Lung (tissue), 17 donors: ENCODE measurements at places on chromosomes 3 and 15.

GRCh38 chr3:130779486-130779885, 32.9 kb upstream of the PIK3R4 start:
- DNase-seq: no peak

- DNase-seq: no peak
Observed at GRCh38 chr3:52879090-52879489, 18.3 kb downstream of the STIMATE start.

GRCh38 chr15:100689131-100689899, 86.9 kb downstream of the ASB7 start:
- no peak for DNase-seq

- peak; percentile 64 for DNase-seq
Observed at GRCh38 chr15:77632534-77633133, at the start of gene LINGO1. Gene LINGO1, minus strand, starts transcription at chr15:77632912. Its CDS starts 597 bp downstream, at chr15:77632315.

- DNase-seq: no peak
Observed at GRCh38 chr15:64092075-64092820, 1.4 kb downstream of the CIAO2A start.

- no peak for DNase-seq
Observed at GRCh38 chr15:62781081-62781497, 261.5 kb upstream of the TPM1 start.

- DNase-seq: peak; percentile 67
Observed at GRCh38 chr3:73705792-73706191, 81.1 kb upstream of the PDZRN3 start.

DNA sequence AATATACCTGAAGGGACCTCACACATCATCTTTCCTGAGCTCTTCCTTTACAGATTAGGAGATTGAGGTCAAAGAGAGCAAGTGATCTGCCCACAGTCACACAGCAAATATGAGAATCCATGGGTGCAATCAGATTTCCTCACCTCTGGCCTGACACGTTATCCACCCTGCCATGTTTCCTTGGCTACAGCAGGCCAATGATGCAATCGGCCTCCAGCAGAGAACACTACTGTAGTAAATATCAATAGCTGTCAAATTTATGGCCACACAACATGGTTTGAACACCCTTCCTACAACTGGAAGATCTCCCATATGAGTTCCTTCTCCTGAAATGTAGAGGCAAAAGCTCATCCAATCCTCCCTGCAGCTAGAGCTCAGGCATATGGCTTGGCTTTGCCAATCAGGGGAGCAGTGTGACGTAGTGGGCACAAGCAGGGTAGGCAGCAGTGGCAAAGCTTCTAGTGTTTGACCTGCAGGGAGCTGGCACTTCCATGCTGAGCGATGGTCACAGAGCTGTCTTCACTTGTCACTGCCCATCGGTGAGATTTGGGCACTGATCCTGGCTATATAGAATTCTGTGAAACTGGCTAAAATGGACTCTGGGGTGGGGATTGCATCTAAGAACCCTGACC, 271.3 kb downstream of the TJP1 start:
- peak; percentile 42 for DNase-seq

GRCh38 chr3:195004512-195005250, 266.3 kb downstream of the XXYLT1 start:
- DNase-seq: no peak

- DNase-seq: no peak
Observed at GRCh38 chr3:106438887-106439286, 570.1 kb upstream of the CBLB start.

DNA sequence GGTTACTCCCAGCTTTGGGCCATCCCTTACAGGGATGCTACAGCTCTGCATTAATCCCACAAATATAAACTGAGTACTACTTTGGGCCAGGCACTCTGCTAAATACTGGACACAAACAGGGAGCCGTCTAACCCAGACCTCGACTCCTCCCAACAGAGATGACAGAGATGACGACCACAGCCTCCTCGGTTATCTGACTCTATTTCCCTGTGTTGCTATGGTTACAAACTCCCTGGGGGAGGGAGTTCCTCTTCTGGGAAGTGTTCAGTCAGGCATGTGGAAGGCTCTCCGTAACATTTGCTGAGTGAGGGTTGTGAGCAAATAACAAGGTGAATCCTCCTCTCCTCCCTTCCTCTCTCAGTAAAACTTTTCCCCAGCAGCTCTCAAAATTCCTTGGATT, 6.7 kb upstream of the CMTM7 start:
- DNase-seq: peak; percentile 47

GRCh38 chr3:62007036-62007435, 366.3 kb downstream of the FEZF2 start:
- DNase-seq: no peak

- peak; percentile 18 for DNase-seq
Observed at GRCh38 chr3:191627064-191627463, 166.1 kb downstream of the PYDC2 start.

DNA sequence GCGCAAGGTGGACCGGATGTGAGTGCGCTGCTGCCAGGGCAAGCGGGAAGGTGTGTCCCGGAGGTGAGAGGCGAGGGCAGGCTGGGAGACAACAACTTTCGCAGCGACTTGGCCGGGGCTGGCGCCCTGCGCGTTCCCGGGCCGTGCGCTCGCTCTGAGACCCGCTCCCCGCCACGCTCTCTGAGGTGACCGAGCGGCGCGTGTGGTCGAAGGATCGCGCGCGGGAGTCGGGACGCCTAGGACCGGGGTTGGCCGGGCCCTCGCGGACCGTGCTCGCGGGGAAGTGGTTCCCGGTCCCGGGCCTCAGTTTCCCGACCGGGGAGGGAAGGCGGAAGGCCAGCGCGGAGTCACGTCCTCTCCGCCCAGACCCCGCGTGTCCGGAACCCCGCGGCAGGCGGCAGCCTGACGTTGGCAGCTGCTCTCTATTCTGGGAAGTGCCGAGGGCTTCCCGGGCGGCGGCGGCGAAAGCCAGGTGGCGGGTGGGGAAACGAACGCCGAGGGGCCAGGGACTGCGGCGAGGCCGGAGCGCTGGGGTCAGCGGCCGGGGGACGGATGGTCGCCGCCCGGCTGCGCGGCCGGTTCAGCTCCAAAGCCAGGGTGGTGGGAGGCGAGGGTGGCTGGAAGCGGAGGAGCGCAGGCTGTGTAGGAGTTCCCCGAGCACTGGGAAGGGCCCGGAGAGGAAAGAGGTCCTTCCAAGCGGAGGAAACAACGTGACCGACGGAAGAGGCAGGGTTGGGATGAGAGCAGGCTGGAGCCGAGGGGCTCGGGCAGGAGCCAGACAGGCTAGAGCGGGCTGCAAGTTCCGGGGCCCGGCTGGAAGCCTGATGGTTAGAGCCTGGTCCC, 1.0 kb upstream of the IGF2BP2 start:
- DNase-seq: peak; percentile 78

GRCh38 chr3:138567403-138567802, 26.7 kb downstream of the CEP70 start:
- no peak for DNase-seq

- no peak for DNase-seq
Observed at GRCh38 chr3:119609301-119609700, 11.6 kb downstream of the PLA1A start.

GRCh38 chr3:148955544-148956346, 35.6 kb upstream of the GYG1 start:
- peak; percentile 71 for DNase-seq

DNA sequence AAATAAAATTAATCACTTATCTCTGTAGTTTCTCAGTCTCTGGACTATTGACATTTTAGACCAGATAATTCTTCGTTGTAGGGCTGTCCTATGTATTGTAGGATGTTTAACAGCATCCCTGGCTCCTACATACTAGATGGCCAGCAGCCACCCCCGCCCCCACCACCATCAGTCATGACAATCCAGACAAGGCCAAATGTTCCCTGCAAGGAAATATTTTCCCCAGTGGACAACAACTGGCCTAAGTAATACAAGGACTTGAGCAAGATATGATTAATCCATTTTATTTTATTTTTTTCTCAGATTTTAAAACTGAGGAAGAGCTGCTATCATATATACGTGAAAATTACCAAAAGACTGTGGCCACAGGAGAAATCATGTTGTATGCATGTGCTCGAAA, 23.8 kb downstream of the TICRR start:
- DNase-seq: no peak

DNA sequence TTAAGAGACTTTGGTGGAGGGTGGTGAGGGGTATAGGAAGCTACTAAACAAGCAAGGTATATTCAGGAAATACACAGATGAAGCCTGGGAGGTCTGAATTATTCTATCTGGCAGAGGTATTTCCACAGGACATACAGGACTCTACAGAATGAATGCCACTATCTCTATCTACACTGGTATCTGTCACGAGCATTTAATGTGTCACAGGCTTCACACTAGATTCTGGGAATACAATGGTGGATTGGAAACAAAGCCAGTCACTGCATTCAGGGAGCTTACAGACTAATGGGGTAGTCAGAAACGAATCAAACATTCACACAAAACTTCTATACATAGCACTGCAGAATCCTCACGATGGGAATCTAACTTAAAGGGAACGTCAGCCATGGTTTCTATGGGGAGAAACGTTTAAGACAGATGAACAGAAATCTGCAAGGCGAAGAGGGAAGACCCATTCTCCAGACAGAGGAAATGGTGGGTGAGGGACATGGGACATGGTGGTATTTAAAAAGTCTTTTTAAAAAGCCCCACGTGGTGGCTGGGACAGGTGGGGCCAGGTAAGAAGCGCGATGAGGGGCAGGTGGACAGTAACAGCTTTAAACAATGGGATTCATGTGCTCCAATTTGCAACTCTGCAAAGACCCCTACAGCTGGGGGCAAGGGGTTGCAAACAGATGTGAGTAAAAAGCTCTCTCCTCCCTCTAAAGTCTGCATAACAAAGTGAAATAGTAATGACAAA, 16.5 kb downstream of the LRIG1 start:
- no peak for DNase-seq

DNA sequence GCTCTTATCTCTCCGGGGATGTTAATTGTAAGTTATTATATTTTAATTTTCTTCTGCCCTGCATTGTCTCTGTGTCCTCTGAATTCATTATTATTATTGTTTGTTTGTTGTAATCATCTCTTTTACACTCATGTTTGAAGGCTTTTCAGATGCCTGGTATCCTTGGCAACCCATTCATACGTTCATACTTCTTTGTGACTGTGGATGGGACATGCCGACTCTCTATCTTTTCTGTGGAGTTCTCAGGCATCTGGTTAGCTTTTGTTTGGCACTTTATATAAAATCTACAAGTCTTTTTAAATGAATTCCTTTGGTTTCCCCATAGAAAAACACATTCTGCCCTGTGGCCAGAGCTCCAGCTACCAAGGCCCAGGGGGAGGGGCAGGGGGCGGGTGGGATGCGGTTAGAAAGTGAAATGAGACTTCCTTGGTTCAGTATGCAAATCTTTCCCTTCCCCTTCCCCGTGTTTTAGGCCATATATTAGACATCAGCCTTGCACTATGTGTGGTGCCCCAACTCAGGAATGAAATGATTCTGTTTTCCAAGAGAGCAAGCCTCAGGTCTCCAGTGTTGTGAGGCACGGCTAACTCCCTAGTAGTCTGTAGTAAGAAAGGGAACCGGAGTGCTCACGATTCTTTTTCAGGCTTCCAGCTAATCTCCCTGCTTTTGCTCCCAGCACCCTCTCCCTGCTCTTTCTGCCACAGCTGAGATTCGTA, 79.2 kb downstream of the SST start:
- DNase-seq: no peak

- no peak for DNase-seq
Observed at GRCh38 chr3:182357928-182358327, 435.4 kb upstream of the ATP11B start.

DNA sequence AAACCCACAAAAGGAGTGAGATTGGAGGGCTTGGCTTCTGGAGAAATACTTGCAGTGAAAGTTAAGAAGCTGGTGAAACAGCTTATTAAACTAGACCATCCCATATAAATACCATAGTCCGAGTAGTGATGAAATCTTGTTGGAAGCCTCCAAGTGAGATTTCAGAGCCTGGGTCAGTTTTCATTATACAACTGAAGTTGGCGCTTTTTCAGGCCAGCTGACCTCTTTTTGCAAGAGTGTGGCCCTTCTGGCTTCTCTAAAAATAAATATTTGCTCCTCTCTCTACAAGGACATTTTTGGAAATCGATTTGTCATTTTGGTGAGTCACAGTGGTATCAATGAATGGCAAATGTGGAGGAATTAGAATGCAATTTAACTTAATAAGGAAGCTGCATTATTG, 51.2 kb upstream of the THRB start:
- peak; percentile 92 for DNase-seq

GRCh38 chr15:79130535-79131130, 40.1 kb upstream of the RASGRF1 start:
- DNase-seq: no peak

DNA sequence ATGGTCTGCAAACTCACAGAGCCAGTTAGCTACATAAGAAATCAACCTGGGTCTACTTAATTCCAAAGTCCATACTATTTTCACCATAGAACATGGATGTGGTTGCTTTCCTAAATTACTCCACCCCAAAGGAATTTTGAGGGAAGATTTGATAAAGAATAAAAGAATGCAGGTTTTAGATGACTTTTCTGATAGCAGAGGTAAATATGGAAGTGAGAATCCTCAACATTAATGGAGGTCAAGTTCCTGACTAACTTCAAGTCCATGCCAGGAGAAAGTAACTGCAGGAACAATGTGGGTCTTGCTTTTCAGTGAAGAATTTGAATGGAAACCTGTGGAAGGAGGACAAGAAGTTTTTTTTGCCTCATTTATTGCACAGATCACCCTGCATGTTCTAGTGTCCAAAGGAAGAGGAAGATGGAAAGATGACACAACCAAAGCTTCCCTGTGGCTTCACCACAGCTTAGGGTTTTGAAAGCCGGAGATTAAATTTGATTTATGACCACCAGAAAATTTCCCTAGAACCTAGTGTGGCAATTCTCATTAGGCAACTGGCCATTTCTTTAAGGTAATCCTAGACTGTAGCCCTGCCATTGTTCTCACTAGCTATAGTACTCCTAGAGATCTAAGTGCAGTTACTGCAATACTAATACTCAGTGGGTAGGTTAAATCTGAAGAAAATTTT, 429.7 kb downstream of the RAP2B start:
- DNase-seq: no peak

DNA sequence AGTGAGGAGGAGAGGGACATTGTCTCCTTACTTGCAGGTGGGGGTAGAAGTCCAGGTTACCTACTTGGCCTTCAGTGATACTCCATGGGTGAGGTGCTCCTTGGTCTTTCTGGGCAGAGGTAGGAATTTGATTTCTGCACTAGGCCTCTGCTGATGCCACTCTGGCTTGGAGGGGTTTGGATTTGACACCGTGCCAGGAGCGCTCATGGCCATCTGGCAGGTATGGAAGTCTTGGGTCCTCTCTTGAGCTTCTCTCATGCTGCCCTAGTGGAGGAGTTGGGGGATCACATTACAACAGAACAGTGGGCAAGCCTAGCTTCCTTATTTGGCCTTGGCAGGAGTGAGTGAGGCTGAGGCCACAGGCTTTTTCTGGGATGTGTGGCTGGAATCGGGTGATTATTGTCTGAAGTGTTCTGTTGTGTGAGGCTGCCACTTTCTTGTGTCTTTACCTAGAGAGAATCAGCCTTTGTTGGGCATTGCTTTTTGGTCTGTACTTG, 525.0 kb downstream of the GABRG3 start:
- no peak for DNase-seq

GRCh38 chr3:147975165-147975564, 566.0 kb downstream of the ZIC1 start:
- no peak for DNase-seq

DNA sequence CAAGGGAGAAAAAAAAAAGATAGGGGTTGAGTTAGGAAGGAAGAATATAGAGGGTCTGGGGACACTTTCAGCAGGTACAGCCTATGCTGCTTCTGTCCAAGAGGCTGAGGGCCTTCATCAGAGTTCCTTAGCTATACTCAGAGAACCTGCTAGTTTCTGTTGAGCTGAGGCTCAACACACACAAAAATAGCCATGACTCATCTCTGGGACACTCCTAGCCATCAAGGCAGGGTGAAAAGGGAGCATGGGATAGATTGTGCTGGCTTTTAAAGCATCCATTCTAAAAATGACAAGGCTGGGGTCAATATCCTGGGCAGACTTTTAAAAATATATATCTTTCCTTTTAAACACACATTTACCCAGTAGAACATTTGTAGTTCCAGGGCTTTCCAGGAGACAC, 2.8 kb upstream of the RTP2 start:
- DNase-seq: no peak
